Myocyte (in vitro differentiated cells): ENCODE measurements at places on chromosomes 4 and X. TPM values are rescaled to one million over a fixed set of nuclear protein-coding genes. Genes with fewer than 3 reads are reported as not detected.

Gene TMSB4X
- total RNA-seq: 2,306 and 4,478 TPM in 2 replicates

Gene CPE
- 3.2 and 5.3 TPM in 2 replicates for total RNA-seq

Gene CFP
- 0.08 and 0.47 TPM in 2 replicates for total RNA-seq

Gene FRMD7
- 0.10 and 0.45 TPM in 2 replicates for total RNA-seq

Gene TFE3
- 36.9 and 39.6 TPM in 2 replicates for total RNA-seq

Gene HSD17B13
- not detected in 2 replicates for total RNA-seq

Gene QRFPR
- not detected in 2 replicates for total RNA-seq

Gene GJB1
- not detected in 2 replicates for total RNA-seq

Gene AKAP14
- total RNA-seq: not detected in 2 replicates

Gene GYPE
- not detected in 2 replicates for total RNA-seq

Gene ARHGAP6
- 16.8 and 18.1 TPM in 2 replicates for total RNA-seq

Gene TEX13C
- not detected in 2 replicates for total RNA-seq

Gene ADH1B
- total RNA-seq: not detected in 2 replicates

Gene CTAG1B
- total RNA-seq: not detected in 2 replicates

Gene YY2
- 0.37 and 0.68 TPM in 2 replicates for total RNA-seq

Gene SHROOM2
- total RNA-seq: 5.5 and 18.3 TPM in 2 replicates

Gene ZCCHC12
- not detected in 2 replicates for total RNA-seq

Gene OFD1
- total RNA-seq: 9.9 and 20.1 TPM in 2 replicates

Gene CLNK
- not detected in 2 replicates for total RNA-seq

Gene RNF175
- not detected in 2 replicates for total RNA-seq

Gene MAGEE2
- not detected in 2 replicates for total RNA-seq

Gene BRS3
- not detected in 2 replicates for total RNA-seq

Gene NAP1L2
- not detected in 2 replicates for total RNA-seq

Gene TMPRSS11D
- total RNA-seq: not detected in 2 replicates

Gene ITIH6
- total RNA-seq: not detected in 2 replicates

Gene MTCP1
- 0.68 and 1.1 TPM in 2 replicates for total RNA-seq

Gene RNF212
- total RNA-seq: not detected in 2 replicates

Gene RBM47
- total RNA-seq: not detected in 2 replicates

Gene PLP1
- 0.56 TPM in 1 of 2 replicates, not detected in the other for total RNA-seq

Gene PNMA3
- total RNA-seq: 0.19 TPM in 1 of 2 replicates, not detected in the other

Gene USP17L24
- not detected in 2 replicates for total RNA-seq

Gene LDB2
- not detected in 2 replicates for total RNA-seq

Gene CXorf49
- not detected in 2 replicates for total RNA-seq

Gene TRIM75
- total RNA-seq: not detected in 2 replicates

Gene USP17L19
- not detected in 2 replicates for total RNA-seq

Gene JADE3
- 2.2 and 2.8 TPM in 2 replicates for total RNA-seq

Gene PABPC4L
- total RNA-seq: 2.3 and 3.1 TPM in 2 replicates

Gene NRK
- total RNA-seq: not detected in 2 replicates

Gene C1QTNF7
- not detected in 2 replicates for total RNA-seq

Gene MTHFD2L
- total RNA-seq: 18.4 and 20.9 TPM in 2 replicates

Gene DHX15
- total RNA-seq: 100 and 104 TPM in 2 replicates

Gene USO1
- 170 and 199 TPM in 2 replicates for total RNA-seq

Gene BTK
- total RNA-seq: not detected in 2 replicates

Gene FAM9C
- 0.40 and 6.3 TPM in 2 replicates for total RNA-seq

Gene COL4A5
- total RNA-seq: 40.0 and 72.2 TPM in 2 replicates

Gene CWH43
- total RNA-seq: not detected in 2 replicates
